ENCODE measurements at places on chromosomes 2 and 18. TPM values are rescaled to one million over a fixed set of nuclear protein-coding genes. Genes with fewer than 3 reads are reported as not detected.

The C2orf66 gene
- 0.19 TPM for total RNA-seq

The CD207 gene
- total RNA-seq, result not detected

GRCh38 chr2:387980-388421 is 100.1 kb upstream of the ALKAL2 start:
- DNase-seq, result no peak

DNA sequence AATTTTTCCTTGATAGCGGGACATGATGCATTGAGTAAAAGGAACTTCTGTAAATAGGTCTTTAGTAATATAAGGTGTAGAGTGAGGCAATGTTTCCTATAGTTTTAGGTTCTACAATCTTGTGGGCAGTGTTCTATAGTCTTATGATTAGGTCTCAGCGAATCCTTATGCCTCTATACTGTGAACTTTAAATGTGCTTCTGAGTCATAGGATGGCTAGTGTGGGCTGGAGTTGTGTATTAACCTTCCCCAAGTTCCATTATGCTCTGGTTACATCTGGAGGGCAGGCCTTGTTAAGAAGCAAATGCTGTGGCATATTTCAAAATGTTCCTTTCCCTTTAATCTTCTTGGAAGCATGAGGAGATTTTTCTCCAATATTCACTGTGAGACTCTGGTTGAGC is 73.5 kb downstream of the ROCK2 start:
- DNase-seq, result no peak

DNA sequence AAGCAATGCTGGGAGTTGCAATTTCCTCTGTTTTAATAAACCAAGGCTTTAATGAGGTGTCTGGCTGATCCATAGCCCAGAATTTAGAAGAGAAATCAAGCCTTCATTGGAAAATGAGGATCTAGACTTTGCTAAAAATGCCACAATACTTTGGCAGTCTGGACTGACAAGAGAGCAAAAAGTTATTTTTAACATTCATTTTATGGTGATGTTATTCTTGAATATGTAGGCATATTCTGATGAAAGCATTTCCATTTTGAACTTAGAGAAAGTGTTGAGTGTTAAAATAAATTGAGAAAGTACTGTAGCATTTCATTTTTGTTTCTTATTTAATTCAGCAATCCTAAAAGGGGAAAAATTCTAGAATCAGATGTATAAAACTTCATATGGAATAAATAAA is 151.8 kb upstream of the HNMT start:
- no peak for DNase-seq

DNA sequence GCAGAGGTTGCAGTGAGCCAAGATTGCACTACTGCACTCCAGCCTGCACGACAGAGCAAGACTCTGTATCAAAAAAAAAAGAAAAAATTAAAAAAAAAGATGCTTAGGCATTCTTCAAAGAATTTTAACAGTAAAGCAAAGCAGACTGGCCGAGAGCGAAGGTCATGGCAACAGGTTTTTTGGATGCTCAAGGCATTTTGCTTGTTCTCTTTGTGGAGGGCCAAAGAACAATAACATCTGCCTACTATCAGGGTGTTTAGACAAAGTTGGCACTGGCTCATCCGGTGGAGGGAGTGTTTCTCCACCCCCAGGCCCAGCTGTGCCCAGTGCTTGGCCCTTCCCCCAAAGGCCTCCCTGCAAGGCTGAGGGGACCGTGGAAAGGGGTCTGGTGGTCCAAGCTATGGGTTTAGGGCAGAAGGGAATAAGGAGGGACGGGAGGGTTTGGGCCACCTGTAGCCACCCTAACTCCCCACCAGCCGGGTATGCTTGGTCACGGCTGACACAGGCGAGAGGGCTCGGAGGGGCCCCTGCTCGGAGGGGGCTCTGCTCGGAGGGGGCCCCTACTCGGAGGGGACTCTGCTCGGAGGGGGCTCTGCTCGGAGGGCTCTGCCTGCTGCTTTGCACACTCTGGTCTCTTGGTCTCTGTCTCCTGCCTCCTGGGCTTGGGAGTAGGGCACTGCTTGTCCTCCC is 26.7 kb upstream of the ALLC start:
- no peak for DNase-seq

DNA sequence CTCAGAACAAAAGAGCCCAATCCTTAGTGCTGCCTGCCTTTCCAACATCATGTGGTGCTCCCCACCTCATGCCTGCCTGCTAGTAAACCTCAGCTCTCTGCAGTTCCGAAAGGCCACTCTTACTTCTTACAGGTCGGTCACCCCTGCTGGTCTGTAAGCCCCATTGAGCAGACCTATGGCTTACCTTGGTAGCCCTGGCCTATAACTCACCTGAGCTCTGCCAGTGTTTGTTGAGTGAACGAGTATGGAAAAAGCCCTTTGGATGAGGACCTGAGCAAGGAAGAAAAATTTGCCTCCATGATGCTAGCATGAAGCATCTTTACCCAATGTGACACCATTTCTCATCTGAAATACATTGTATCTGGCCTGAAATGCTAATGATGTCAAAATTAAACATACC is 83.3 kb downstream of the LIPG start:
- no peak for DNase-seq

DNA sequence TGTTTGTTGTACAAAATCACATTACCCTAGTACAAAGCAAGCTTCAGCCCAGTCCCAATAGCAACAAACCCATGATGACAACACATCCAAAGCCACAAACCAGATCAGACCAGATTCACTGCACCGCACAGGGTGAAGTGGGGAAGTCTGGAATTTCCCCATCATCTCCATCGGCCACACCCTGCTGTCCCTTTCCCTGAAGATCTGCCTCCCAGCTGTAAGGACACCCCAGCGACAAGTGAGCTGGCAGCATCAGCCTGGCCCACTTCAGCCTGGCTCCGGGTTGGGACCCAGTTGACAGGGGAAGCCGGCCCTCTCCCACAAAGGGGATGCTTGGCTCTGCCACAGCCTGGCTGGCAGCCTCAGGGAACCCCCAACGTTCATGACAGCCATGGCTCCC is 207.6 kb downstream of the MGAT5 start:
- no peak for DNase-seq

DNA sequence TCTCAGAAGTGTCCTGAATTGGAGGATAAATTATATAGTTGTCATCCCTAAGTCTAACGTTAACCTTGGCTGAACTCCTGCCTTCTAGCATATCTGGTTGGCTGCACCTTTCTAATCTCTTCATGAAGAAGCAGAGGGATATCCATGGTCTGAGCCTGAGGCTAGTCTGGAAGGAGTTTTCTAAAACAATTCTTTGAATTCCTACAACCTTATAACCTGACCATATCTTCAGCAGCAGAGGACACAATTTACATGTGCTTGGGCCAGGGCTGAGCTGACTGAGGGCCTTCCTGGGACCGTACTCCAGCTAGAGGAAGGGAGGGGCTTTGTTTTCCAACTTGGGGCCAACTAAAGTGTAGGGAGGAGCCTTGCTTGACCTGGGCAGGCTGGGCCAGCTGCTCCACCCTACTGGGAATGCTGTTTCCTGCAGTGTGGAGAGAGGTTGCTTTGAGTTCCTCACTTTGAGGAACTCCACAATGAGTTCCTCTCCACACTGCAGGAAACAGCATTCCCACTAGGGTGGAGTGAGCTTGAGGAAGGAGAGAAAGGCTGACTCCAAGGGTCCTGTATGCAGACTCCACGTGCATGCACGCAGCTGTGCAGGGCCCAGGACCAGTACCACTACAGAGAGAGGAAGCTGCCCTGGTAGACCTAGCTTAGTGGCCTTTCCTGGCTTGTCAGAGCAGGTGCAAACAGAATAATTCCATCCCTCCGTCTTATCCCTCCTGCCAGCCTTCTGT is 19.6 kb downstream of the CEP68 start:
- DNase-seq, result no peak

DNA sequence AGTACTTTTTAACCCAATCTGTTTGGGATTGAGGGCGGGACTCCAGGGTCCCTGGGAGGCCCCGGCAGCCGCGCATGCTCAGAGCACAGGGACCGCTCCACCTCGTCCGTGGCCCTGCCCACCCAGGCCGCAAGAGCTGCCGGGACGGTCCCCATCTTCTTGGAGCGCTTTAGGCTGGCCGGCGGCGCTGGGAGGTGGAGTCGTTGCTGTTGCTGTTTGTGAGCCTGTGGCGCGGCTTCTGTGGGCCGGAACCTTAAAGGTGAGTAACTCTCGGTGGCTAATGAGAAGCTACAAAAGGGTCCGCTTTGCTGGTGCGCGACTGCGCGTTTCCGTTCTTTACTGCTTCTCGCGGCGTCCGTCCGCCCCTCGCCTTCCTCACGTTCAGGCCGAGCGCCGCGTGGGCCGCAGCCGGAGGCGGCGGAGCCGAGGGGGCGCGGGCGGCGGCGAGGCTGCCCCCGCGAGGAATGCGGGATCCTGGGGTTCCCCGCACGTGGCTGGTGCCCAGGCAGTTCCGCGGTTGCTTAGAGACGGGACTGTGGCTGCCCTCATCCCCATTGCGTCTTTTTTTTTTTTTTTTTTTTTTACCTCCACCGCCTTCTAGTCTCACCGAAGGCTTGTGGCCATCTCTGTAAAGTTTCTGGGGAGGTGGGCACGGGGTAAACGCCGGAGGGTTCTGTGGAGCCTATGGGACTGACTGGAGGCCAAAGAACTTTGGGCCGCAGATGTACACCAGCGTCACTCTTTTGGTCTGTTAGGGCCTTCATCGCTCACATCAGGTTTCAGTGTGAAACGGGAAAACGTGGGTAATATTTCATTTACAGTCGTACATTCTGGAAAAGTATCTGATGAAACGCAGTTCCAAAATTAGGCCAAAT is at the start of gene SSB:
Gene SSB (plus strand): TSS at position 154 of the 875 bp plus-strand sequence. CDS start 2,090 bp downstream, outside the sequence.
- peak; percentile 95 for DNase-seq

GRCh38 chr2:21441442-21441841 is 317.7 kb downstream of the TDRD15 start:
- no peak for DNase-seq

GRCh38 chr18:6039055-6039454 is 143.7 kb upstream of the TMEM200C start:
- DNase-seq, result no peak

- no peak for DNase-seq
Observed at GRCh38 chr2:11320698-11321492, 23.5 kb downstream of the ROCK2 start.

DNA sequence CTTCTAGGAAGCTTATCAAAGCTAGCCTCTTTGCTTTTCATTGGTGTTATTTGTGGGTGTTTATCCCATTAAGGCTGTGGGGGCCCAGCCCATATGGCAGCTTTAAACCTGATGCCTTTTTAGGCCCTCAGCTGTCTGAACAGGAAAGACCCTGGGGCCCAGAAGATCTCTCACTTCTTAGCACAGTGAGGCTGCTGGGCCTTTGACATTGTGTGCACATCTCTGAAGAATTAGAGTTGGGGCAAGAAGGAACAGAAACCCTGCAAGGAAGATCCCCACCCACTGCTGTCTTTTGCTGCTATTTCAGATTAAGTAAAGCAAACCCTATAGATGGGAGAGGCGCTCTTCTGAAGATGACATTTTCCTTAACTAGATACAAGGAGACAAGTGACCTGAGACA is 250.0 kb downstream of the SMAD2 start:
- DNase-seq, result no peak

DNA sequence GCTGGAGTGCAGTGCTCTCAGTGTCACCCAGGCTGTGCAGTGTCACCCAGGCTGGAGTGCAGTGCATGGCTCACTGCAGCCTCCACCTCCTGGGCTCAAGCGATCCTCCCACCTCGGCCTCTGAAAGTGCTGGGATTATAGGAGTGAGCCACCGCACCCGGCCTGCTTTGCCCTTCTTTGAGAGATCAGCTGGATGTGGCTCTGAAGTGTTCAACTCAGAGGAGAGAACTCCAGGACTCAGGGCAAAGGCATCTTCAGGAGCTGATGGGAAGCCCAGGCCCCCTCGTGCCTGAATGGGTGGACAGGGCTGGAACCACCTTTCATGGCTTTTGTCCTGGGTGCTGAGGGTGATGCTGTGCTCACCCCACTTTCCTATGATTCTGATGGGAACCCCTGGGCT is 52.0 kb upstream of the HAAO start:
- no peak for DNase-seq

The TCF23 gene
- total RNA-seq, result 0.39 TPM

DNA sequence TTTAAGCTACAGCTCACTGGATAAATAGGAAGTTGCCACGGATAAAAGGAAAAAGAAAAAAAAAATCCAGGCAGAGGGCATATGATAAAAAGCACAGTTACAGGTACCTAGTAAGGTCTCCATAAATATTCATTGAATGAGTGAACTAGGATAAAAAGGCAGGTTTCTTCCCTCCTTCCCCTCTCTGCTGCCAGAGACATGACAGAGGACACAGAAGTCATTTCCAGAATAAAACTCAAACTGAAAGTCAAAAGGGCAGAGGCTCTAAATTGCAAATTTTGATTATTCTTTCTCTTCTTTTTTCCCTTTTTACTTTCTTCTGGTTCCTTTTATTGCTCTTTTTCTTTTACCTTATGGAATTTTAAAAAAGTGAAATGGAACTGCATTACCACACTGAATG is 7.7 kb downstream of the CD302 start:
- no peak for DNase-seq

The IL36G gene
- total RNA-seq, result not detected

DNA sequence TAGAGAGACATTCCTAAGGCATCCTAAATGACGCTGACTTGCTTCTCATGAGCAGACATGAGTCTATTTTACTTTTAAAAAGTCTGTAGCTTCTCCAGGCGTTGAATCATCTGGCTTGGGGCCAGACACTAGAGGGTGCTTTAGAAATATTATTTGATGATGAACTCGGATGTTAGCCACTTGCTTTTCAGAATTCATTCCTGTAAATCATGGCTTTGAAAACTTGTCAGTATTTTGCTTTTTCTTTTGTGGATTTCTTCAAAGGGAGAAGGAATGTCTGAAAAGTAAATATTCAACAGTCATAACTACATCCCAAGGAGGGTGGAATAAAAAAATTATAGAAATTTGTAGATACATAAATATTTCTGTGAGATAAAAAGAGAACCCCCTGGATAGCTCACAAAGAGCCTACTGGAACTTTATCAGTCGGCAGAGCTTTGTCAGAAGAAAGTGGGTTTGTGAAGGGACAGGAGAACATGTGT is 370.8 kb downstream of the OSR1 start:
- peak; percentile 81 for DNase-seq

The ZNF521 gene
- total RNA-seq, result 88.7 TPM

GRCh38 chr18:49160079-49160930 is 209.5 kb upstream of the SMAD7 start:
- no peak for DNase-seq

- no peak for DNase-seq
Observed at GRCh38 chr2:27408601-27409320, 630 bp downstream of the PPM1G start.

The PDE11A gene
- total RNA-seq, result 1.2 TPM

The PFN4 gene
- total RNA-seq, result 0.93 TPM

DNA sequence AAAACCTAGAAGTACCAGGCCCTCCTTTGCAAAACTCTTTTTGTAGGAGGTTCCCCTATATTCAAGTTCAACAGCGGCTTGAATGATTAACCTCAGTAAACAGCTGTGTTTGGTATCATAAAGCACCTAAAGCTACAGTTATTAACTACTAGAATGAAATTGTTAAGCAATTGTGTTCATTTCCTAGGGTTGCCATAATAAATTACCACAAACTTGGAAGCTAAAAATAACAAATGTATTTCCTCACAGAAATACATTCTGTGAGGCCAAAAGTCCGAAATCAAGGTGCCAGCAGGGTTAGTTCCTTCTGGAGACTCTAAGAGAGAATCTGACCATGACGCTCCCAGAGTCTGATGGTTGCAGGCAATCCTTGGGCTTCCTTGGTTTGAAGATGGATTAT is 202.1 kb upstream of the ACVR2A start:
- no peak for DNase-seq

GRCh38 chr2:134152045-134153010 is 101.5 kb upstream of the MGAT5 start:
- no peak for DNase-seq

The VAMP8 gene
- total RNA-seq, result 43.5 TPM
